Hypothalamus (tissue), 51 donors: ENCODE measurements at places on chromosomes 6 and 20.

DNA sequence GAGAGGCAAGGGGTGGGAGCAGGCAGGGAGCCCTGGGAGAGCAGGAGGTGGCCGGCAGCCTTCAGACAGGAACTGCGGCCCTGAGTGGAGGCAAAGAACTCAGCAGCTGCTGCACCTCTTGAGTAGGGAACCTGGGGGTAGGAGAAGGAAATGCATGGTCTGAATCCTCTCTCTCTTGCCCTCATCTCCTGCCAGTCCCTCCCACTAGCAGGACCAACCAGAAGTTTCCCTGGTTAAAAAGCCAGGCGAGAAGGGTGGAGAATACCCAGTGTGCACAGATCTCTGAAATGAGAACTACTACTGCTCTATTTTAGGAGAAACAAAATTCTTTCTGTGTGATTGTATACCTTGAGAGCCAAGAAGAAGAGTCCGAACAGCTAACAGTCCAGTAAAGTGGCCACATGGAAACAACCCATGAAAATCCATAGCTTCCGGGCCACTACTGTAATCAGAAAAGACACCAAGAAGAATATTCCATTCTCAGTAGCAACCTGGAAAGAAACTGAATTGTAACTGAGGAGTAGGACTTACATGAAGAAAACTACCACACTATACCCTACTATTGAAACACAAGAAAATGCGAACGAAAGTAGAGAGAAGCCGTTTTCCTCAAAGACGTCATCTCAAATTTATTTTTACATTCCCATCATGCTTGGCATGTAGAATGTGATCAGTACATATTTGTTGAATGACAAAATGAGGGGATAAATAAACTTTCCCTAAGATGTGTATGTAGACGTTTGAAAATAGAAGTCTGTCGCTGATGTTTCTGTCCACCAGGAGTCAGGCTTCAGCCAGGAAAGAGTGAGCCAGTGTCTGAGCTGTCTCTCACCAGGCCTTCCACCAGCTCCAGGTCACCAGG, 25.6 kb downstream of the WRNIP1 start:
- peak; percentile 55 for DNase-seq

GRCh38 chr6:92274588-92274987, 1144.8 kb downstream of the EPHA7 start:
- no peak for DNase-seq

DNA sequence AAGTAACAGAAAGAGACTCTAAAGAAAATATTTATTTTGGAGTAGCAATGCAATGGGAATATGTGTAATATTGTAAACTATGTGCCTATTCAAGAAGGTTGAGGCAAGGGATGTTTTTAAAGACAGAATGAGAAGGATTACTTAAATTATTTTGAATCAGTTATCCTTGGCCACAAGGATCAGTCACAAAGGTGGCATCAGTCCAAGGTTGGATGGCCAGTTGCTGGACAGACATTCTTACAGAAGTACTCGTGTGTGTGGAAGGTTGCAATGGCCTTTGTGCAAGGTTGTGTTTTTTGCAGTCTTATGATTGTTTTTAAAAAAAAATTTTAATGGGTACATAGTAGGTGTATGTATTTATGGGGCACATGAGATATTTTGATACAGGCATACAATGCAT, 2.0 kb downstream of the QRSL1 start:
- DNase-seq = no peak

- DNase-seq = no peak
Observed at GRCh38 chr20:37649017-37649416, 44.8 kb upstream of the CTNNBL1 start.

DNA sequence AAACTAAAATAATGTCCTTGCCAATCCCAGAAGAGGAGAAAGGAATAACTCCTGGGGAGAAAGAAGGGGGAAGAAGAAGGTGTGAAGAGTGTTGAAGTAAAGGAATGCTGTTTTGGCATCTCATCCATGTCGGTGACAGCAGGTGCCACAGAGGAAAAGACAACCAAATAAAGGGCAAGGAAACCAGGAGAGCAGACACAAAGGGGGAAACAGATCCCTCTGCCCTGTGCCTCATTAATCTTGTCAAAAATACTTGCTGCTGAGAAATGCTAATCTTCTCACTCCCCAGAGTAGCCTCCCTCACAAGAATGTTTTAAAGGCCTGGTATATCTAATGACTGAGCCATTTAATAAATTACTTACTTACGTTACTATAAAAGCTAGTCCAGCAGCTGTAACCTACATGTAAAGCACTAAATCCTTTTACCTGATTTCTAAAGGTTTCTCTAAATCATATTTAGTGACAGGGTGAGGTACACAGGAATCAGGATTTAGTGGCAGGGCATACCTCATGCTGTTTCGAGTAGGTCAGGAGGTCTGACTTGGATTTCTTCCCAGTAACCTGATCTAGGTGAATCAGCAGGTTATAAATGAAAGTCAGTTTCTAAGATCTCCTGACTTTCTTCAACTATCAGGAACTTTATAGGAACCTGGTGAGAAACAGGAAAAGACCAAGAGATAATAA, 377.1 kb downstream of the CENPW start:
- no peak for DNase-seq

DNA sequence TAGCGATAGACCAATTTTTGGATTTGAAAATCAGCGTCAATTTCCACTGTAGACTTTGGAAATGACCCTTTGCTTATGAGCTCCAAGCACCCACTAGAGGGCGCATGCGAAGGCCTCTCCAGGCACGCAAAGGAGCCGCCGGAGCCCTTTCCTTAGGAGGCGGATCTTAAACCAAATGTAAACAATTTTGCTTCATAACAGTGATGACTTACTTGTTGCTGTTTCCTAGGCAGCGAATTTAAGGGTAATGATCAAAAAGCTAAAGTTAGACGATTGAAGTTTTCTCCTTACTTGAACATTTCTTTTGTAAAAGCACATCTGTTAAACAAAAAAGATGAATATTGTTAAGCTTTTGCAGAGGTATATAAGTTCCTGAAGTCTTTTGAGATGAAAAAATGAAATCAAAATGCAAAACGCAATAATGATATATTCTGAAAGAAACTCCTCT, 29.2 kb upstream of the EXOC2 start:
- DNase-seq = peak; percentile 44

DNA sequence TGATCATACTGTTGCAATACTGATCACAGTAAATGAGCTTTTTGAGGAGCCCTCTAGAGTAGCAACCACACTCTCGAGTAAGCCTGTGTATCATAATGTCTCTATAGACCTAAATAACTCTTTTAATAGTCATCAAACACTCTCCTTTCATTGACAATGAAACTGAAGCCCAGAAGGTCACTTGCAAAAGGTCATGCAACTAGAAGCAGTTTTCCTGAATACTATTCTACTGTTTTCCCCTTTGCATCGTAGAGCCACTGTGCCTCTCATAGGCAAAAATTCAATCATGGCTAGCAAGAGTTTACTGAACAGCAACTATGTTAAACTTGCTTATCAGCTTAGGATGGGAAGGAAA, 105.3 kb downstream of the HIVEP2 start:
- no peak for DNase-seq

DNA sequence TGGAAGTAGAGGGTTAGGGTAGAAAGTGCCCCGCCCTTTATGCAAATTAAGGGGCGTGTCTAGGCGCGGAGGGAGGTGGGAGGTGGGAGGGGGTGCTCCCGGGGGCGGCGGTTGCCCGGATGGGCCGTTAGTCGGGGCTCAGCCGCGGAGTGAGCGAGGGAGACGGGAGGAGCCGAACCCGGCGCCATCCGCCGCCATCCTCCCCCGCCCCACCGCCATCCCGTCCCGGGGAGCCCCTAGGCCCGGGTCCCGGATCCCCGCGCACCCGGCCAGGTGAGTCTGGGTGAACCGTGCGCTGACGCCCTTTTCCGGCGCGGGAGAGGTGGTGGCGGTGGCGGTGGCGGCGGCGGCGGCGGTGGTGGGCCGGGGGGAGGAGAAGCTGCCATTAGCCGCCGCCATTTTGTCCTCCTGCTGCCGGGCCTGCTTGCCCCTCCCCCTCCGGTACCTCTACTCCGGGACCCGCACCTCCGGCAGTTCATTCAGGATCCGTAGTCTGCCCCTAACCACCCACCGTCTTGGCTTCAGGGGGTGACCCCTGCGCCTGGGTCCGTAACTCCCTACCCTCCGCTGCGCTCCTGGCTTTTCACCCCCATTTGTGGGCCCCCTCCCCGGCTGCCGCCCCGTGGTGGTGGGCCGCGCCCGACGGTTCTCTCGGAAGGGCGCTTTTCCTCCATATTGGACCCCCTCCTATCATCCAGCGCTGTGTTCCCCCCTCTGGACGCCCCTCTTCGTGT, at the start of gene PRRC2A:
Gene PRRC2A, plus strand, starts transcription at position 130 of the 734 bp plus-strand sequence. CDS start 2,075 bp downstream, outside the sequence.
- no peak for DNase-seq

- no peak for DNase-seq
Observed at GRCh38 chr6:158516098-158516497, 43.8 kb upstream of the TMEM181 start.

GRCh38 chr20:33046412-33046811, 7.3 kb upstream of the BPIFB3 start:
- no peak for DNase-seq

- DNase-seq = no peak
Observed at GRCh38 chr6:157271911-157272310, 51.4 kb downstream of the TMEM242 start.

- DNase-seq = no peak
Observed at GRCh38 chr6:147418523-147418922, 90.0 kb upstream of the SAMD5 start.

- peak; percentile 3 for DNase-seq
Observed at GRCh38 chr6:117265410-117266256, at the start of gene VGLL2. VGLL2 (plus strand) TSS chr6:117265558; CDS start chr6:117265764, 206 bp downstream.

DNA sequence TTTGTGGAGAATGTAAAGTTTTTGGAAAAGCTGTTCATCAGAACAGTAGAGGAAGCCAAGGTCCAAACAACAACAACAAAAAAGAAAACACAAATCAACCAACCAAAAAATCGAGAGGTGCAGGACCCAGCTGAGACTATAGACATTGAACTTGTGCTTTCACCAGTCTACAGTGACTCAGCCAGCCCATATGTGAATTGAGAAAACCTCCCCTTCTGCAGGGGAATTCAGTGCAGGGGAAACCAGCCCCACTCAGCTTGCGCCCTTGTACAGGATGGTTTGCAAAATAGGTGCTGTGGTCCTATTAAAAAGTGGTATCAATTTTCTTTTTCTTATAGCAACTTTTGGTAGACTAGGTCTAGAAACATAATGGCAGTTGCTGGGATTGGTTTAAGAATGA, 21.3 kb downstream of the MLIP start:
- DNase-seq = no peak

DNA sequence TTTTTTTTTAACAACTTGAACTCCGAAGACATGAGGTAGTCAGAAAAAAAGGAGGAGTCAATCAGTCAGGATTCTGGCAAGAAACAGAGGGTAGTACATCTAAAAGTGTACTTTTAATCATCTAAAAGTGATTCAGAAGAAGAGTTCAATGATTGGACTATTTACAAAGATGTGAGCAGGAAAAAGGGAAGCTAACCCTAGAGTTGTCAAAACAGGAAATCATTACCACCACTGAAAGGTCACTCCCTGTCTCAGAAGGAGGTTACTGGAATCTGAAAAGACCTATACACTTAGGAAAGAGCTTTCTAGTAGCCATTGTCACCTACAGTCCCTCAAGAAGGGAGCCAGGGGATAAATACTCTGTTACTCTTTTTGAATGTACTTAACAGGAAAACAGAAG, 16.7 kb upstream of the LMBRD1 start:
- no peak for DNase-seq

DNA sequence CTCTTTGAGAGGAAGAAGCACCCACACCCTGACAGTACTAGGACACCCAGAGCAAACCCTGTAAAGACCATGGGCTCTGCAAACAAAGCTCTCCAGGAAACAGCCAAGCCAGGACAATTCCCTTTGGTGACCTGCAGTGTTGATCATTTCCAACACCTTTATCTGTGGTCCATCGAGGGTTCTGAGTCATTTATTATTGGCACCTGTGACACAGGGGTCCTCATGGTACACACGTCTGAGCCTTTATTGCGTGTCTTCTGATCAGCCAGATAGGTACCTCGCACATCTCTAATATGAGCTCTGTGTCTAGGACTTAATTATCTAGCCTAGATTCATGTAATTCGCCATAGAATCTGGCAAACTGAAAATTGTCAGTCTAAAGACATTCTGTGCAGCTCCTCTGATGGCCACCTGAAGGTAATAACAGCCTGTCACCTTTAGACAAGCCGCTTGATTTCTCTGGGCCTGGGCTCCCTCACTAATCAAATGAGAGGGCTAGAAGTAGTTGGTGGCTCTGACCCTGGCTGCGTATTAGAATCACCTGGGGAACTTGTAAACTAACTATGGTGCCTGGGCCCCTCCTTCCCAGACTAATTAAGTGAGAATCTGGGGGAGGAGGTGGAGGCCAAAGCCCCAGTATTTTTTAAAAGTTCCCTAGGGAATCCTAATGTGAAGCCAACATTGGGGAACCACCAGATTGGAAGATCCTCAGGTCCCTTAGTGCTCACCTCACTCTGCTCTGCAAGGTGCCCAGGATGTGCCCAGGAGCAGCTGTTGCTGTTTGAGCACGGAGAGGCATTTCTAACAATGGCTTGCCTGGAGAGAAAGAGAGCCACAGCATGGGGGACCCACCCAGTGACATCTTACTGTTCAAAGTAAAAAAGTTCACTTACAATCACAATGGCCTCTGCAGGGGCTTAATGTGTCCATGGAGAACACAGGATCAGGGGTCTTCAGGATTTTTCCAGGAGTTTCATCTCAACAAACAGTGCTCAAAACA, 122.0 kb upstream of the ARID1B start:
- no peak for DNase-seq

- no peak for DNase-seq
Observed at GRCh38 chr20:57658833-57659516, 38.7 kb upstream of the ZBP1 start.

GRCh38 chr6:50097966-50098640, 48.4 kb upstream of the DEFB112 start:
- no peak for DNase-seq

- DNase-seq = no peak
Observed at GRCh38 chr6:138339024-138339423, 38.7 kb upstream of the SMIM28 start.

- no peak for DNase-seq
Observed at GRCh38 chr6:32088487-32089049, 20.6 kb downstream of the TNXB start.

GRCh38 chr20:20664795-20665589, 47.5 kb downstream of the RALGAPA2 start:
- no peak for DNase-seq

GRCh38 chr6:26249957-26250697, 114.9 kb upstream of the BTN3A2 start:
- DNase-seq = no peak

- DNase-seq = no peak
Observed at GRCh38 chr20:41344477-41344876, 3.9 kb downstream of the LPIN3 start.

GRCh38 chr6:135675862-135676261, 175.6 kb upstream of the PDE7B start:
- no peak for DNase-seq

DNA sequence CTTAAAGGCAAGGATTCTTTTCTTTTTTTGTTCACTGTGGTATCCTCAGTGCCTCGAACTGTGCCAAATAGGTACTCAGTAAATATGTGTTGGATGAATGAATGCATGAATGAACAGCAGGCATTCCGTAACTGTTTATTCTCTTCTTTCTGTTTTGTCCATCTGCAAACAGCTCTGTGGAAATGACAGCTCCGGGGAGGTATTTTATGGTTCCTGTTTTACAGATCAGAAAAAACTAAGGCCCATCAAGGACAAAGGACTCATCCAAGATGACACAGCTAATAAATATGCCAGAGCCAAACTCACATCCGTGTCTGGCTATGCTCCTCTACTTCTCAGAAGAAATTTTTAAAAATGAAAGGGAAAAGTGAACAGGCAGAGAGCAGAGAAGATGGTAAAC, 21.0 kb downstream of the JPH2 start:
- no peak for DNase-seq

GRCh38 chr6:47832386-47833100, 50.7 kb downstream of the OPN5 start:
- DNase-seq = no peak
